ENCODE measurements at places on chromosomes 2 and 18. TPM values are rescaled to one million over a fixed set of nuclear protein-coding genes. Genes with fewer than 3 reads are reported as not detected.

Gene PCARE
- under 0.01 TPM for total RNA-seq

Gene NLRC4
- total RNA-seq = 3.0 TPM

Gene SPP2
- not detected for total RNA-seq

Gene PSMA8
- total RNA-seq = 0.42 TPM

Gene SCN9A
- total RNA-seq = 0.63 TPM

Gene CFAP53
- not detected for total RNA-seq

Gene SLC38A11
- 4.3 TPM for total RNA-seq

Gene SPEG
- total RNA-seq = 2.4 TPM

Gene MBD1
- 41.6 TPM for total RNA-seq

Gene SNRNP200
- 80.5 TPM for total RNA-seq

Gene CFAP65
- 0.10 TPM for total RNA-seq

Gene BMP10
- not detected for total RNA-seq

Gene PIGN
- total RNA-seq = 17.1 TPM

Gene TXNDC2
- 0.10 TPM for total RNA-seq

Gene KRTCAP3
- total RNA-seq = 0.52 TPM

Gene KCNIP3
- total RNA-seq = not detected

Gene VWA3B
- total RNA-seq = not detected

Gene CTIF
- total RNA-seq = 2.7 TPM

Gene DES
- total RNA-seq = 1.3 TPM

Gene GLB1L
- 3.4 TPM for total RNA-seq

Gene ERICH2
- not detected for total RNA-seq

Gene ITGA4
- total RNA-seq = 138 TPM

Gene ANKRD53
- total RNA-seq = 0.10 TPM

Gene RGPD3
- 1.5 TPM for total RNA-seq

Gene ASIC4
- total RNA-seq = not detected

Gene HAAO
- 3.9 TPM for total RNA-seq

Gene CCDC178
- total RNA-seq = not detected

All from mononuclear cell (primary cell).